ENCODE measurements at places on chromosomes 3 and 15.

GRCh38 chr3:77329116-77329515 is 289.2 kb downstream of the ROBO2 start:
- no peak for DNase-seq

GRCh38 chr15:55799291-55800212 is 56.6 kb upstream of the PRTG start:
- DNase-seq = peak; percentile 15

- no peak for DNase-seq
Measured at GRCh38 chr3:34305266-34305665, 506.8 kb downstream of the PDCD6IP start.

- no peak for DNase-seq
Measured at GRCh38 chr15:96170979-96171739, 159.3 kb upstream of the NR2F2 start.

- DNase-seq = no peak
Measured at GRCh38 chr3:77868725-77869124, 828.8 kb downstream of the ROBO2 start.

DNA sequence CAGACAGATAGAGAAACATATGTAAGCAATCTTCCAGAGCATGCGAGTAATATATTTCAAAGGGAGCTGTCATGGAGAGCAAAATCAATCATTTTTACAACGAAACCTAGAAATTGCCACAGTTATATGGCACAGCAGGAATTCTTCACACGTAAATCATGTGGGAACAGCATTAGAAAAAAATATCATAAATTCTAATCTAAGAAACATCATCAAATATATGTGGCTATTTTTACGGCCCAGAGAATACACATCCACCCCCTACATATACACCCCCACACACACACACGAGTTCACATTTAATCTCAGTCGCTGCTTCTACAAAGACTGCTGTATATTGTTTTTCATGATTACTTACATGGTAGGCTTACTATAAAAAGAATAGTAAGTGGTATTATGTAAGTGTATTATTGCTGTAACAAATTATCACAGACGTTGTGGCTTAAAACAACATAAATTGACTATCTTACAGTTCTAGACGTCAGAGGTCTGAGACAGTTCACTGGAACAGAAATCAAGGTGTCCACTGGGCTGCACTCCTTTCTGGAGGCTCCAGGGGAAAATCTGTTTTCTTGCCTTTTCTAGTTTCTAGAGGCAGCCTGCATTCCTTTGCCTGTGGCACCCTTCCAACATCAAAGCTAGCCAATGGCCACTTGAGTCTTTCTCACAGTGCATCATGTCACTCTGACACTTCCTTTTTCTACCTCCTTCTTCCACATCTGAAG is 363.3 kb downstream of the ULK4 start:
- DNase-seq = no peak

DNA sequence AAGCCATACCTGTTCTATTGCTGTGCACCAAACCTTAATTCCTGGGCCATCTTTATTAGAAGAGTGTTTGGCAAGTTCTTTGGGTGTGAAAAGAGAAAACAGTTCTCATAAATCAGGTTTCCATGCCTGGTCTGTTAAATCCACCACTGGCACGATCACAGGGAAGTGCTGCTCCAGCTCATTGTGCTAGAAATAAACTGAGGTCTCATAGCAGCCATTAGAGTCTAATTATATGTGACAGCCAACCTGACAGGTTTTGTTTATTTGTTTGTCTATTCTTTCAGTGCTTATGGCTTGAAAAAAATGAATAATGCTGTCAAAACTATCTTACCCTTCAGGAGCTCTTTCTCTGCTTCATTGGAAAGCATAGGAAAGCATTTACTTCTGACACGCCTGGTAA is 147.1 kb upstream of the CNTN6 start:
- no peak for DNase-seq

DNA sequence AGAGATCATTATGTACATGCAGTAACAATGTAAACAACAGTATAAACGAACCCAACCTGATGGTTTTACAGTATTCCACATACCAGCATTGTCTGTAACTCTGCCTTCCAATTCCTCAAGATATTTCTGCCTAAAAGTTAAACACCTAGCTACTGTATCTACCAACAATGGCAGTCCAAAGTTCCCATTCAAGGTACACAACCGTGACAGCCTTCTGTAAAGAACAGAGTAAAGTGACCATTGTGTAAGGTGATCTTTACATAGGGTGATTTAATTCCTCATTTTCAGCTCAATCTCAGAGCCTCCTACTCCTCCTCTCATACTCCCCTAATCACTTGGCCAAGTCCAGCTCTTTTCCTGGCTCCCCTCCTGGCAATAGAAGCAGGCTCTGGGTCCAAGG is 10.4 kb downstream of the SECISBP2L start:
- DNase-seq = no peak

- no peak for DNase-seq
Measured at GRCh38 chr15:96416934-96417759, 86.6 kb downstream of the NR2F2 start.

GRCh38 chr3:48042071-48042760 is 26.0 kb upstream of the MAP4 start:
- no peak for DNase-seq

GRCh38 chr3:73576999-73577461 is 47.7 kb downstream of the PDZRN3 start:
- DNase-seq = no peak

DNA sequence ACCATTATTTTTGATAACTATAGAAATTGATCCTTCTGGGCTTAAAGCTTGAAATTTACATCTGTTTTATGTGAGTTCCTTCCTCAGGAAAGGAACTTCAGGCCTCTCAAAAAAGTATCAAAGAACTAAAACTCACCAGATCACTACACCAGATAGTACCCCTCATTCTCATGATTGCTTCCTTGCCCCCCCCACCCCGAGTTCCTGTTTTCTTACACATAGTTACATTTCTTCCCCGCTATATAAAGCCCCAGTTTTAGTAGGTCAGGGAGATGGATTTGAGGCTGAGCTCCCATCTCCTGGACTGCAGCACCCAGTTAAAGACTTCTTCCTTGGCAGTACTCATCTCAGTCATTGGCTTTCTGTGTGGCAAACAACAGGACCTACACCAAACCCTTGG is 80.3 kb upstream of the HRH1 start:
- no peak for DNase-seq

DNA sequence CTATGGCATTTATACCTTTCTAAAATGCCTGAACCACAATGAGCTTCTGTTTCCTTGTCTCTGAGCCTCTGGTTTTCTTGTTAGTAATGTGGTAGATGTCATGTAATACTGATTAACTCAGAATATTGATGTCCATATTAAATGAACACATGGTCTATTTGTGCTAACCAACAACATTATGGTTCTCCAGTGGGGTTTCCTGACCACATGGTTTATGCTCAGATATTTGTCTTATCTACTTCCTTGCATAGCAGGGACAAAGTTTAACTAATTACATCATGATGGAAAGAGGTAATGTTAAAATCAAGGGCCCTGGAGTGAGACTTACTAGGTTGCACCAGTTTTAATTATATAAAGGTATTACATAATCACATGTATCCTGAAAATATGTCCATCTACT is 62.6 kb upstream of the SCN10A start:
- no peak for DNase-seq

DNA sequence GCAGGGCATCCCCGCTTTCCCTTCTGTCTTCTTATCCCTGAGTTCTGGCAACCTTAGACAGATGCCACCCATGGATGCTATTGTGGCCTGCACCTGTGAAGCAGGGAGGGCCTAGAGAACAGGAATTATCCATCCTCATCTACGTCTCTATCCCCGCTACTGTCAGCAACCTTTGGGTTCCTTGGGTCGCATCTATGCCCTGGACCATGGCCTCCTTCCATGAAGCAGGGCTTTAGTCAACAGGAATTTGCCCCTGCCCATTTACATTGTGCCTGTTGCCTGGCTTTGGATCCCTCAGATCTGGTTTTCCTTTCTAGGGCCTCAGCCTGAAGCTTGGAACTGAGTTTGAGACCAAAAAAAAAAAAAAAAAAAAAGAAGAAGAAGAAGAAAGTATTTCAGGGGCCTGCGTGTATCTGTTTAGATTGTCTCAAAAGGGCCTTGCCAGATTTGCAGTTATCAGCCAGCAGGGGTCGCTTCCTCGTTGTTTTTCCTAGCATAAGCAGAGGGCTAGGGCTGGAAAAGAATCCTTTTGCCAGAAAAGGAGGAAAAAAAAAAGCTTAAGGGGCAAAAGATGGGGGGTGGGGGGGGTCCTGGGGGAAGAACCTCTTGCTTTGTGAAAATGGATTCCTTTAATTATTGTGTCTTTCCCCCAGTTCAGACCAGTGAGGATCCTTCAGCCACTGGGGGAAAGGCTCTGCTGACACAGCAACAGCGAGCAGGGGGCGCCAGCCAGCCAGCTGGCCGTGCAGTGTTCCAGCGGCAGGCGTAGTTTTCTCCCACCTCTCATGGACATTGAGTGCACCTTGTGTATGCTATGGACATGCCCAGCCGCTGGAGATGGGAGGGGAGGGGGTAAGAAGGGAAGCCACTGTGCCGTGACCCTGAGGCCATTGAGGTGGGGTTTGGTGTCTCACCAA is 65.7 kb upstream of the ALDH1L1 start:
- no peak for DNase-seq

GRCh38 chr3:195059006-195059350 is 212.0 kb downstream of the XXYLT1 start:
- no peak for DNase-seq

- DNase-seq = no peak
Measured at GRCh38 chr15:75731248-75732151, 18.9 kb upstream of the CSPG4 start.

- no peak for DNase-seq
Measured at GRCh38 chr3:39075910-39076309, 24.1 kb downstream of the WDR48 start.

GRCh38 chr3:9913601-9914000 is 3.3 kb upstream of the IL17RC start:
- DNase-seq = no peak

DNA sequence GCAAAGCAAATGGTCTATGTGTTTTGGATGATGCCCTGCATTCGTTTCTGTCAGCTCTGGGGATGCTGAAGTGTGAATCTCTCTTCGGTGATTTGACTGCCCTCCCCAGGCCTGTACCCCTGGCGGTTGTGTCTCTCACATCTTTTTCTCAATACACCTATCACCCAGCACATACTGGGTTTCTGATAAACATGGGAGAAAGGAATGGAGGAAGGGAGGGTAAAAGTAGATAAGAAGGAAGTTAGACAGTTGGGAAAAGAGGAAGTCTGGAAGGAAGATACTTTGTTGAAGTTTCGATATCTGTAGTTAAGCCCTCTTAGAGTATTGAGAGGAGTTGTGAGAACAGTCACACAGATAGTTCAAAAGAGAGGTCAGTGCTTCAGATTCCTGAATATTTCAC is 35.8 kb upstream of the LRTM1 start:
- DNase-seq = no peak

GRCh38 chr15:43209059-43209824 is 11.6 kb downstream of the EPB42 start:
- no peak for DNase-seq

- DNase-seq = no peak
Measured at GRCh38 chr3:190728574-190729246, 133.8 kb downstream of the GMNC start.

DNA sequence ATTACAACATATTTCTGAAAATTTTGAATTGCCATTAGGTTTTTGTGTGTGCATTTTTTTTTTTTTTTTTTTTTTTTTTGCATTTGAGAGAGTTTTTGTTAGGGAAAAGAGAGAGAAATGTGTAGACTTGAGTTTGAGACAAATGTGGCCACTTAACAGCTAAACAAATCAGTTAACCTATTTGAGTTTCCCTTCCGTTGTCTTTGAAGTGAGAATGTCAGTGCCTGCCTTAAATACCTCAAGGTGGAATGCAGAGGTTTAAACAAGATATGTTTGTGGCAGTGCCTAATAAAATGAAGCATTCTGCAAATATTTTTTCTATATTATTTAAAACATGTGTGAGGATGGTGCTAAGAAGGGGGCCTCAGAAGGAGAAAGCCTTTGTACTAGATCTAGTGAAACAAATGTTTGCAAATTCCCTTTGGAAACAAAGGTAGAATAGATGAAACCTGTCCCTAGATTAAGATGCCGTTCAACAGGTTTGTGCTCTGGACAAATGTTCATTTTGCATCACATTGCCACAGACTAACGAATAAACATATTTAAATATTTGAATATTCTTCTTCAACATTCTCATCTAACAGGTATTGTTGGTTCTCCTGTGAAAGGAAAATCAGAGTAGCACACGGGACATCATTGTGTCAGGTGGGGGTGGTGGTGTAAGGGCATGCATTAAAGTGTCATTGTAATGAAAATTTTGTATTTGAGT is 80.7 kb downstream of the SATB1 start:
- DNase-seq = no peak

DNA sequence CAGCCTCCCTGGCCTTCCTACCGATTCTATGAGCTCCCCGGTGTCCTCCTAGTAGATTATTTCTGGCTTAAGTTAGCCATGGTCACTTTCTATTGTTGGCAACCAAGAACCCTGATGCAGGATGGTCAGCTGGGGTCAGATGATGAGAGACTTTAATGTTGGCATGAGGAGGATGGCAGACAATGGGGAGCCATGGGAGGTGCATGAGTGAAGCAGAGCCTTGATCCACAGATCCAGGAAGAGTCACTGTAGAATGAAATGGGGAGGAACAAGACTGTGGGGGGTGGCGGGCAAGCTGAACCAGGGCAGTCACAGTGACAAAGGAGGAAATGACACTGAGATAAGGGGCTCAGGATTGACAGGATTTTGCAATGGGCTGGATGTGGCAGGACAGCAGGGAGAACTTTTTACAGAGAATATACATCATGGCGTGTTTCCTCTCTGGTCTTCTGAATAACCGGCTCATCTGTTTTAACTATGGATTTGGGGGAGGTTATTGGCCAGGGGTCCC is 60.9 kb downstream of the RPLP1 start:
- DNase-seq = no peak

- no peak for DNase-seq
Measured at GRCh38 chr3:109631897-109632296, 294.6 kb upstream of the DPPA4 start.

DNA sequence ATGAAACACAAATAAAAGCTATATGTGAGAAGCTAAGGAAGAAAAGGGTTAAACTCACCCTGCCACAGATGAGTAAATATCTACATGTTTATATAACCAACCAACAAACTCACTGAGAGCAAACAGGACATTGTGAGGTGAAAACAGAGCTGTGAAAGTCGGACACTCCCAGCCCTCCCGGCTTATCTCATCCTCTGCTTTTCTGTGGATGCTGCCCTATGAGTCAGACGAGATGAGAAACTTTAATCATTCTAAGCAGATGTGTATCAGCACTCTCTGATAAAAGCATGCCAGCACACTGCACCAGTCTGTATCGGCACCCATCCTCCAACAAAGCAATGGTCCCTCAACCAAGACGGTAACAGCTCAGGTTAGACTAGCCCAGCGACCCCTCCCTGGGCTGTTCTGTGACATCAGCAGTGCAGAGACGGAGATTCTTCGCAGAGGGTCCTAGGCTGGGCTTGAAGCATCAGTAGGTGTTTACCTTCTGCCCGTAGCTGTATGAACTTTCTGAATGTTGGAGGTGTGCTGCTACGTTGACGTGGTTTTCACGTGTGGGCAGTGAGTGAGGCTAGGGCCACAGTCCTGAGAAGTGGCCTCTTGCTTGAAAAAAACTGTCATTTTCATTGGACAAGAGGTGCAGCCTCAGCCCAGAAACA is 119.8 kb upstream of the ALDH1A3 start:
- DNase-seq = no peak
